ENCODE measurements at places on chromosomes 16 and 17.

GRCh38 chr16:15951852-15952251, 2.4 kb downstream of the ABCC1 start:
- DNase-seq = no peak

GRCh38 chr17:61404663-61404912, 4.9 kb downstream of the TBX2 start:
- DNase-seq = peak; percentile 12

GRCh38 chr17:27944546-27945332, 51.6 kb upstream of the LYRM9 start:
- no peak for DNase-seq

- no peak for DNase-seq
Measured at GRCh38 chr16:17469741-17470181, 999 bp downstream of the XYLT1 start.

GRCh38 chr17:76026714-76027158, 370 bp downstream of the EVPL start:
- no peak for DNase-seq

All from ovary (tissue), 10 donors.